ACHN (cell line): ENCODE measurements at places on chromosomes 11 and 22.

DNA sequence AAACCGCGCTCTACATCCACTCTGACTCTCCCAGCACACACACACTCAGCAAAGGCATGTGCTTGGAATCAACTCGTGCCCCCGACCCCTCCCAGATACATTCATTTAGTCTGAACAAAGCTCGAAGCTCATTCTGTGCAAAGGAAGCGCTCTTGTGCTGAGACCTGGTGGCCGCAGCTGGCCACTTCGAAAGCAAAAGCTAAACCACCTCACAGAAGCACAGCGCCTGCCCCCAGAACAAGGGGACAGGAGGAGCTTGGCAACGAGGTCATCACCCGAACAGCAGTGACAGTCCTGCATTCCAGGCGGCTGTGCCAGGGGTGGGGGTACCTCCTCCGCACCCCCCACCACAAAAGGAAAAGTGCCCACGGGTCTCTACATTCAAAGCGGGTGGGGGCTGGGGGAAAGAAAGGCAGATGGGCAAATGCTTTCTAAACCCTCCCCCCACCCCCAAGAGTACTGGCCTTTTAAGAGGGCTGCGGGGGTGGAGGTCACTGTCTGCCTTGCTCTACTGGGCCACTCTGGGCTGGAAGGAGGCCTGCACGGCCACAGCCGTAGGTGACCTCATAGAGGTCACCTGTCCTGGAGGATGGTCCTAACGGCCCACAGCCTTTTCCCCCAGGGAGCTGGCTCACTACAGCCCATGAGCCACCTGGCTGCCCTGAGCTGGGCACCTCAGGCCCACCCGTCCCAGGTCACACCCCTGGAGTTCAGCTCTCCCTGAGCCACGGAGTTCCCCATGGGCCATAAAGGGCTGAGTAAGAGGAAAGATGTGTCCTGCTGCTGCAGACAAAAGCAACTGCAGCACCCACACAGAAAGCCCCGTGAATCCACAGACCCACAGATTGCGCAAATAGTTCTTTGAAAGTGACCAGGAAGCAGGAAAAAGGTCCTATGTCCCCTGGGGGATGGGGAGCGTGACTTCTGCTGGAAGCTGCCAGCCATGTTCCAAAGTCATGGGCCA, 21.3 kb downstream of the CBX7 start:
- DNase-seq: no peak

GRCh38 chr11:105466582-105467228, 143.2 kb upstream of the GRIA4 start:
- peak; percentile 25 for DNase-seq

DNA sequence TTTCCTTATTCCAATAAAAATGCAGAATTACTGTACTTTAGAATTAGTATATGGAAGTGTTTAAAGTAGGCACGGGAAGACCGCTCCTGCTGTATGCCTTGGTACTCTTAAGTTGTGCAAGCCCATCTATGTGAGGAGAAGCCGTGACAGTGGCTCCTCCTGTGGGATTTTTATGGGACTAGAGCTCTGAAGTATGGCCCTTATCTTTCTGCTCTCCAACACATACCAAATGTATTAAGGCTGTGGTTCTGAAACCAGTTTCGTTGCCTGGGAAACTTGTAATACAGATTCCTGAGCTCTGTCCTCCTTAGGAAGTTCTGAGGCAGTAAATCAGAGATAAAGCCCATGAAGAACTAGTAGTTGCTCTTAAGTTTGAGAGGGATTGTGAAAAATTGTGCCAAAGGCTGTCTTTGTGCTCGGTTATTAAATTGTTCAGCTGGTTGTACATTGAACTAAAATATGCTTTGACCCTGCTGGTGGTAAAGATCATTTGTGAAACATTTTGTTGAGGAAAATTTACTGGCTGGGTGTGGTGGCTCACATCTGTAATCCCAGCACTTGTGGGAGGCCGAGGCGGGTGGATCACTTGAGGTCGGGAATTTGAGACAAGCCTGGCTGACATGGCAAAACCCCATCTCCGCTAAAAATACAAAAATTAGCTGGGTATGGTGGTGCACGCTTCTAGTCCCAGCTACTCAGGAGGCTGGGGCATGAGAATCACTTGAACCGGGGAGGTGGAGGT, 29.3 kb downstream of the RTN3 start:
- DNase-seq: no peak

DNA sequence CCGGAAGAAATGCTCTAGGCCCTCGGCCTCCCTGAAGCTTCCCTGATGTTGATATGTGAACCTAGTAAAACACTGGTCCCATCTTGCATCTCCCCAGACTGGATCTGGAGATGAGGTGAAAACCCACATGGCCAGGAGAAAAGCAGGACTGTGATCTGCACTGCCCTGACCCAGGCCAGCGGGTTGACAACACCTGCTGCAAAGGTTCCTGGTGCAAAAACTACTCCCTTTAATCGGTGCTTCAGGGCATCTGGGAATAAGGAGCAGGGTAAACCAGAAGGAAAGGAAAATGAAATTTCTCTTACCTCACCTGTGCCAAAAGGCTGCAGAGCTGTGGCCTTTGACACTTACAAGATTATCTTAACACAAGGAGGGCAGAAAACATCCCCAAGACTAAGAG, 30.6 kb downstream of the PACSIN2 start:
- no peak for DNase-seq

GRCh38 chr11:9091044-9091922, at the start of gene SCUBE2:
TSS of gene SCUBE2 (minus strand) at chr11:9091599. CDS start at chr11:9091528, 71 bp downstream.
- no peak for DNase-seq

DNA sequence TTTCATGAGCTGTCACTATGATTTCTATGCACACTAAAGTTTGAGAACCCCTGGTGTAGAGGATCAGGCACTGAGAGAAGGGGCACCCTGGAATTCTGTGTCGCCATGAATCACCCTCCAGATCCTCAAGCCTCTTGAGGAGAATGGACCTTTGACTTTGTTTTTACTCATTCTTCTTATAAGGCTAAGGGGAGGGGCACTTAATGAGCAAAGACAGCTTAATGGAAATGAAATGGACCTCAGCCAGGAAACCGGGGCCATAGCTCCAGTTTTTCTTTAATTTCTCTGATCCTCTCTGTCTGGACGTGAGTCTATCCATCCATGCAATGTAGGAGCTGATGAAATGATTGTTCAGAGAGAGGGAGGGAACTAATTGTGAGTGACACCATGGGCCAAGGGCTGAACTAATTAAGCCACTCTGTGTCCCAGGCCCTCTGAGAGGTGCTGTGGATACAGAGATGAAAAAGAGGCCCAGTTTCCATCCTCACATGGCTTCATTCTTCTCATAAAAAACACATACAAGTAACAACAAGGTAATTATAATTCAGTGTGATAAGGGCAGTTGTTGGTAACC, 32.8 kb downstream of the OR2AT4 start:
- DNase-seq: no peak

DNA sequence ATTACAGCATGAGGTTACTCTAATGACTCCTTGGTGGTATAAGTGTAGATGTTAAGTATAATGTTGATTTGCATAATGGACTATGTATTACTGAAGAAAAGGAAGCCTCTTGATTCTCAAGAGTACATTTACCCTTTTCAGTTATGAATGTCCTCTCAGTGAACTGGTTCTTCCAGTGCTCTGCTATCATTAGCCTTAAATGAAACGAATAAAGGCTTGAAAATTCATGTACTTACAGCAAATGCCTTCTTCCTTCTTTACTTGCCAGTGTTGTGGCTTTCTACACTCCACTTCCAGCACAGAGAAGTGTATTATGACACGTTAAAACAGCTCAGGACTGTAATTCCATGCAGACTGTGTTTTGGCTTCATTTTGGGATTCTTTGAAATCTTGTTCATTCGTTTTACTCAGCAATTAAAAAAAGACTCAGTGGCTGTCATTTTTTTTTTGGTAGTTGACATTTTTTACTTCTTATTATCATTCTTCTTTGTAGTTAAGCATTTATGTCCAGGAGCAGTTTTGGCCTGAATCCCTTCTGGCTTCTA, 96.9 kb downstream of the MTMR3 start:
- DNase-seq: no peak

- no peak for DNase-seq
Observed at GRCh38 chr11:111515591-111515990, 1.0 kb downstream of the HOATZ start.

DNA sequence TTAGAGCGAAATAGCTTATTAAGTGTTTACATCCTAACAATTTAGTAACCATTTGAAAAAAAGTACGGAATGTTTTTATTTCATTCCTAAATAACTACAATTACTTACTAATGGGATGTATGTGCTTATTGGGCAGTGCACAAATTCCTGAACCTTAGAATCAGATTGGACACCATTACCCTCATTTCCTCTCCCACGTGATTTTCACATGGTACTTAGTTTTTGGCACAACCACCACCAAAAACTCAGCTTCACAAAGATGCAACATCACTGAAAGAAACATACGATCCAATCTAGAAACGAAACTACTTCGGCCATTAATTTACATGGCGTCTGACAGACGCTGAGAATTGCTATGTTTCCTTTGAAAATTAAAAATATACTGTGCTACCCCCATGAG, 81.5 kb downstream of the FBXO7 start:
- no peak for DNase-seq

- no peak for DNase-seq
Observed at GRCh38 chr11:61011950-61012736, 40.7 kb downstream of the CD6 start.
